Endothelial cell (in vitro differentiated cells): ENCODE measurements at places on chromosomes 1 and 21. TPM values are rescaled to one million over a fixed set of nuclear protein-coding genes. Genes with fewer than 3 reads are reported as not detected.

DNA sequence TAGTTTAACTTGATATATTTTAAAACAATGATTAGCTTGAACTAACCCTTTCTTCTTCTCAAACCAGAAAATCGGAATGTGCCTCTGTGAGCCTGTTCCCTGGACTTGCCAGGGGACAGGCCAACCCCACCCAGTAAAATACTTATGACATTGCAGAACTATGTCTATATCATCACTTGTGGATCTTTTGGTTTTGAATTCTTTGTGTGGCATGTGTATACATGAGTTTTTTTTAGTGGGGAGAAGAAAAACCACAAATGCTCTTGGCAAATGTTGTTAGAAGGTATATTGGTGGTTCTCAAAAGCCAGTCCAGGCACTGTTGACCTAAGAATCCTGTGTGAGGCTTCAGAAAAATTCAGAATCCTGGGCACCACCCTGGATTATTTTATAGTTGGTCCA lies 347.4 kb downstream of the SIPA1L2 start:
- H3K36me3 ChIP-seq: no peaks in the 10 kb centered on the region
- H3K27ac ChIP-seq: no peak overlapping the region
- no peak for DNase-seq
- H3K4me3 ChIP-seq: no peak overlapping the region

DNA sequence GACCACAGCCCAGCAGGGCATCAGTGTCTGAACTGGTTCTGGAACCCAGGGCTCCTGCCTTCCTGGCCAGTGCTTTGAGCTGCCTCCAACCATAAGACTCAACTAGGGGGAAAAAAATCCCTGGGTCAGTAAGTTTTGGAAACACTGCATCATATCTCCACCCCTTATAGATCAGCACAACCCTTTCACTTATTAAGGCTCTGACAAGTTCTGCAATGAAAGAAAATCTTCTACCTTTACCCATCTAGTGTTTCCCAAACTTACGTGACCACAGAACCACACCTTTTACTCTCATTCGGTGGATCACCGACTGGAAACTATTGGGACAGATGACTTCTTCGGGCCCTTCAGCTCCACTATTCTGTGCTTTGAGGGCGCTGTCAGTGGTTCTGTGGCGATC lies 78.4 kb upstream of the TMEM51 start:
- H3K36me3 ChIP-seq: no peaks in the 10 kb centered on the region
- H3K27ac ChIP-seq: no peak overlapping the region
- H3K4me1 ChIP-seq: peaks cover 2% of the 10 kb centered on the region
- peaks cover 5% of the 10 kb centered on the region for H3K27me3 ChIP-seq
- DNase-seq: no peak

GRCh38 chr1:203878422-203878821 lies 17.0 kb downstream of the SNRPE start:
- no peak overlapping the region for H3K4me3 ChIP-seq
- no peaks in the 10 kb centered on the region for H3K27me3 ChIP-seq
- no peaks in the 10 kb centered on the region for H3K4me1 ChIP-seq
- DNase-seq: no peak

The SGIP1 gene
- 32.8 TPM for total RNA-seq

GRCh38 chr1:77994117-77994705 lies 10.5 kb upstream of the DNAJB4 start:
- DNase-seq: no peak
- no peaks in the 10 kb centered on the region for H3K4me1 ChIP-seq
- peaks cover 2% of the 10 kb centered on the region for H3K27me3 ChIP-seq
- no peaks in the 10 kb centered on the region for H3K36me3 ChIP-seq
- H3K4me3 ChIP-seq: no peak overlapping the region

DNA sequence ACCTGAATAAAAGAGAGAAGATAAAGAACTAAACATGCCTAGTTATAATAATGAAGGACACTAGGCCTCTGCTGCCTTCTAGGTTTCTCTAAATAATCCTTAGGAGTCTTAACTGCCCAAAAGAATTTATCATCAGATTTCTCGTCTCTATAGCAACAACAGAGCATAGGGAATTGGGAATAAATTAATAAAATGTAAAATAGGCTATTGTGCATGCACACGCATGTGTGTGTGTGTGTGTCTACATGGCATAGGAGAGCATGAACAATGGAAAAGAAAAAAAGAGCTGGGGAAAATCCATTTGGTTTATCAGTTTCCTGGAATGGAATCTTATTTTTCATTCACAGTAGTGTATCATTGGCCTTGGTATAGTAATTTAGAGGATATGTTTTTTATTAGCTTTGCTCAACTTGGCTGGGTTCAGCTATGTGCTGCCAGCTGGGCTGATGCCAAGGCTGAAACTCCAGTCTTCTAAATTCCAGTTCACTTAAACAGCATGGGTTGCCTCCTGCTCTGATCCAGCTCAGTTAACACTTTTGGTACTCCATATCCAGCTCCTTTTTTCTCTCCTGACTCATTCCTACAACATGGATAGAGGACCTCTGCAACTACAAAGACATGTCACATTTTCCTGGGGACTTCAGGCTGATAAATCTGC lies 80.6 kb upstream of the SLFNL1 start:
- H3K4me3 ChIP-seq: no peak overlapping the region
- no peak for DNase-seq
- H3K4me1 ChIP-seq: no peaks in the 10 kb centered on the region
- no peaks in the 10 kb centered on the region for H3K27me3 ChIP-seq
- H3K27ac ChIP-seq: no peak overlapping the region

DNA sequence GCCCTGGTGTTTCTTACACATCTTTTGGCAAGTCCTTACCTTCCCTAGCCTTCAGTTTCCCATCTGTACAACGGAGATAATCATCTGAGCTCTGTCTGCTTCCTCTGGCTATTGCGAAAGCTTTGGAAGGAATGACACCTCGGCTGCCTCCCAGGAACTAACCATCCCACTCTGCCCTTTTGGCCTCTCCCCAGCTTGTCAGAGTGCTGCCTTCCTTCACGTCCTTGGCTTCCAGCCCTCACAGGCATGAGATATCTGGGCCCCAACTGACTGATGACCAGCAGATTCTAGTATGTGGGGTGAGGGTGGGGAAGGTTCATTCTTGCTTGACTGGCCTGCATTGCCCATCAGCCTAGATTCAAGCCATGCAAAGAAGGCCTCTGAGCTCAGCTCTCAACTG lies 253.1 kb upstream of the FGGY start:
- peaks cover 10% of the 10 kb centered on the region for H3K36me3 ChIP-seq
- H3K4me3 ChIP-seq: no peak overlapping the region
- peaks cover 30% of the 10 kb centered on the region for H3K4me1 ChIP-seq
- no peak for DNase-seq
- H3K27ac ChIP-seq: no peak overlapping the region

The FCRL1 gene
- not detected for total RNA-seq
